Stimulated activated CD4-positive, alpha-beta T cell treated with anti-CD3 and anti-CD28 coated beads, Interleukin-1b, Interleukin-23, amount 100 ng/mL, for 24 hours (primary cell): ENCODE measurements at places on chromosomes 1 and 21.

DNA sequence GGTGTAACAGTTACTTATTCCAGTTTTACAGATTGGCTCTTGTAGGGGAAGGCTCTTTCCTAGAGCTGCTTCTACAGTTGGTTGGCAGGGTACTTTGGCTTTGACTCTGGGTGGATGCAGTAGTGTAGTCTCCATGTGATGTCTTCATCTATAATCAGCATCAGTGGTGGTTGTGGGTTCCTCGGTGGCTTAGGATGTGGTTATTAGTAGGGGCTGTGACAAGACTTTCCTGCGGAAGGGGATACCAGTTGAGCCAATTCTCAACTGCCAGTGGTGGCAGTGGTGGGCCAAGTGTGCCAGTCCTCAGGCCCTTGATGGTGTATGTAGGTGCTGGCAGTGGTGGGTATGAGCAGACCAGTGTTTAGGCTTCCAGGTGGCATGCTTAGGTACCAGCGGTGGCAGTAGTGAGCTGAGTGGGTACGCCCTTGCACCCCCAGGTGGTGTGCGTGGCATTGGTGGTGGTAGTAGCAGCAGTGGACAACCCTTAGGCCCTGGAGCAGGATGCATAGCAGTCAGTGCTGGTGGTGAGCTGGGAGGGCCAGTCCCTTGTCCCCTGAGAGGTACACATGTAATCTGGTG, 27.2 kb upstream of the KLF18 start:
- DNase-seq = no peak

GRCh38 chr1:28021064-28021463, 61.3 kb downstream of the XKR8 start:
- DNase-seq = no peak

GRCh38 chr1:160144921-160145320, 6.5 kb upstream of the ATP1A4 start:
- no peak for DNase-seq

DNA sequence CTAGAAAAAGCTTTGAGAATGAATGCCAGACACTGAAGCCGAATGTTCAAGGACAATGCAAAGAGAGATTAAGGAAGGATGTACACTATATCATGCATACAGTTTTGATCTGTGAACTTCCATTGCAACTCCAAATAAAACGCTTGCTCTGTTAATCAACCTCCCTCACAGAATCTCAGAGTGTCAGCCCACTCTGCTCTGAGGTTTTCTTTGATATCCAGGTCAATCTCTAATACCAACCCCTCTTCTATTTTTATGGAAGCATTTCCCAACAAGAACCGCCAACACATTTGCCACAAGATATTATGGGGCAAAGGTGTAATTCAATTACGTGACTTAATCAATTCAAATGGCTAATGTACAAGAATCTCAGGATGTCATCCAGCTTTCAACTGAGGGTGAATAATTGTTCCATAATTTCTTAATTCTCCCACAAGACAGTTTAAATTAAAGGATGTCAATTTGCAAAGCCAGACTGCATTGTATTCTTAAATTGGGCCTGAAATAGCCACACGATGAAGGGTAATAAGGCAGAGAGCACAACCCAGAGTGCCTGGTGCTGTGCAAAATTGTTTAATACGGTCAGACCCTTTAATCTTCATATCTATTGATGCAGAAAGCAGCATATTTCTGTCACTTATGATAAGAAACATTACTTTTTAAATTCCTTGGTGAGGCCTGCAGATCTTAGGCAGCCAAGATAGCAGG, 459.2 kb upstream of the DAB1 start:
- DNase-seq = no peak

DNA sequence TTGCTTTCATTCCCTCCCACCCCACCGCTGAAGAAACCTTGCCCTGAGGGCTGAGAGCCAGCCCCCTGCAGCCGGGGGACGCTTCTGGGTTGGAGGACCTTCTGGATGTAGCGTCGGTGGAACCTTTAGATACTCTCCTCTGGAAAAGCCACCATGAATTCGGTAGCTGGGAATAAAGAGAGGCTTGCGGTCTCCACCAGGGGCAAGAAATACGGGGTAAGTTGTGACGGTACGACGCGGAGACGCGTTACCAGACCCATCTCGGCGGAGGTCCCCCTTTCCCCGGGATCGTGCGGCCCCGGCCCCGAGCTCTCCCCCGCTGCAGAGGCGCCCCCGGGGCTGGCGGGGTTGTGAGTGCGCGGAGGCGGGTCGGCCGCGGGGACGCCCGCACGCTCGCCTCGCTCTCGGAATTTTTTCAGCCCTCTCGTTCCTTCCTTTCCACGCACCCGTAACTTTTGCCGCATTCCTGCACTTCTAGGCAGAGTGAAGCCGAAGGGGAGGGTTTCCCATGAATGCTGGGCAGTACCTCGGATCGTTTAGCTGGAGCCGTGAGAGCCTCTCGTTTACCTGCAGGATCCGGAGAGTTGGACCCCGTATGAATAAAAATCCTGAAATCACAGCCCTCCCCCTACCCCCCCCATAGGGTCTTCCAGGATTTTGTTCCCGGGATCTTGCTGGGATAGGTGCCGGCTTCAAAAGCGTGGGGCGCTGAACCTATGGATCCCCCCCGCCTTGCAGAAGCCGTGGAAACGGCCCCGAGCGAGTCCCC, 671 bp downstream of the KIF26B start:
- no peak for DNase-seq

DNA sequence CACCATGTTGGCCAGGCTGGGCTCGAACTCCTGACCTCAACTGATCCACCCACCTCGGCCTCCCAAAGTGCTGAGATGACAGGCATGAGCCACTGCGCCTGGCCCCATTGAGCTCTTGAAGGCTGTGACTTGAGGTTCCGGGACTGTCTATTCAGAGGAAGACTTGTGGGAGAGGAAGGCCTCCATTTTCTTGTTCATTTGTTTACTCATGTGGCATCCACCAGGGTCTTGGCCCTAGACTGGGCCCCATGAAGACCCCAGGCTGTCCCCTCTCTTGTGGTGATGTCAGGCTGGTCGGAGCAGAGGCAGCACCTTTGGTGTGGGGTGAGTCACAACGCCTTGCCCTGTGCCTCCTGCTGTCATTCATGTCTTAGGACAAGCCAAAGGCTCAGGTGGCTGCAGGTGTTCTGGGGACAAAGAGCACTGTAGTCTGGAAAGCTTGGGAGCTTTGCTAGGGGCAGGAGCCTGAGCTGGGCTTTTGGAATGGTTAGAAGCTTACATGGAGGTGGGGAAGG, 224.6 kb upstream of the C1orf174 start:
- no peak for DNase-seq

- no peak for DNase-seq
Observed at GRCh38 chr1:5843521-5844096, 148.6 kb downstream of the NPHP4 start.

DNA sequence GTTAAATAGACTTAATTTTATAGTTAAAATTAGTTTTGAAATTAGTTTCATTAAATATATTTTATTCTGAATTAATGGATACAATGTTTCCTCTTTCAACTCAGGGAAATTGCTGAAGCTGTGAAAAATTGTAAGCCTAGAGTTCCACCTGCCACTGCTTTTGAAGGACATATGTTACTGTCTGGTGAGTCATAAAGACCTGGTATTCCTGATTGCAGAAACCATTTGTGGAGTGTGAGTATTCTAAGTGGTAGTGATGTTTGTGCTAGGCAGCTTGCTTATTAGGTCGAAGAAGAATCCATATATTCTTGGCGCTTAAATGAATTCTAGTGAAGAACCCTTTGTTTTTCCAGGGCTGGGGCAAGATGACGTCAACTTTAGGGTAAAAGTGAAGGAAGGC, 34.0 kb downstream of the MTR start:
- DNase-seq = no peak

- DNase-seq = no peak
Observed at GRCh38 chr1:234539666-234540403, 60.9 kb upstream of the TARBP1 start.

- no peak for DNase-seq
Observed at GRCh38 chr21:46156378-46156645, 933 bp upstream of the FTCD start.

DNA sequence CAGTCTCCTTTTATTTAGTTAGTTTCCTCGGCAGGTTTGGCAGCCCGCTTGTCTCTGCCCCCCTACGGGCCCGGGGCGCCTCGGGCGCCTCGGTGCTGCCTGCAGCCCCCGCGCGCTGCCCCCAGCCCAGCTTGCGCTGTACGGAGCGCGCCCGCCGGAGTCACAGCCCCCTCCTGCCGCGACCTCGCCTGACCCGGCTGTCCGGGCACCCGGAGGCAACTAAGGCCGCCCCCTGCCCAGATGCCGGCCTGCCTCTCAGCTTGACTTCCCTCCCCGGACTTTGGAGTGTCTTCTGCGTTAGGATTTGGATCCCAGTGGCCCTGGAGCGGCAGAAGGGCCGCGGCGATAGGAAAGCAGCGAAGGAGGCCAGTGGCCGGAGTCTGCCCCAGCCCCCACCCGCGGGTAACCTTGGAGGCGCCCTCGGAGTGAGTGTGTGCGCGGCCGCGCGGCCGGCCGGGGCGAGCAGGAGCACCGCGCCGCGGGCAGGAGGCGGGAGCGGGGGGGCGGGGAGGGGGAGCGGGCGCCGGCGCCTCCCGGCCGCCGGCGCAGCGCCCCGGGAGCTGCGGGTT, 7.6 kb downstream of the CDKN2C start:
- no peak for DNase-seq

- no peak for DNase-seq
Observed at GRCh38 chr1:208717525-208717924, 473.3 kb upstream of the PLXNA2 start.
